Dermis blood vessel endothelial cell (primary cell): ENCODE measurements at places on chromosomes 4 and X.
A peak's percentile ranks its signal among the peaks of the same experiment; 100 is the strongest.

DNA sequence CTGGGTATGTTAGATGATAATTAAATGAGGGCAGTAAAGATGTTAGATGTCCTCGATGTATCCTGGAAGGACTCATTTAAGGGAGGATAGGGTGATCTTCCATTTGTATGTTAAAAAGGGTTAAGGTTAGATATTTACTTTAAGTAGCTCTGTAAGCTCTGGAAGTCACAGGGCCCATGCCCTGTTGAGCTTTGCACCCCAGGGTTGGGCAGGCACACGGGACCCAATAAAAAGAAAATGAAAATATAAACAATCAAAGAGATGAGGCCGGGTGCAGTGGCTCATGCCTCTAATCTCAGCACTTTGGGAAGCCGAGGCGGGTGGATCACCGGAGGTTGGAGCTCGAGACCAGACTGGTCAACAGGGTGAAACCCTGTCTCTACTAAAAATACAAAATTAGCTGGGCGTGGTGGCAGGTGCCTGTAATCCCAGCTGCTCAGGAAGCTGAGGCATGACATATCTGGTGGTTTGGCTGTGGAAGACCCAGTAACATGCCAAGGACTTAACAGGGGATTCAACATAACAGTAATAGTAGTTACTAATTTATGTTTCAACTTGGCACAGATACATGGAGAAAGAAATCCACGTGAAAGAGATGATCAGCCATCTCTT lies 16.9 kb upstream of the PHEX start:
- DNase-seq, result no peak

DNA sequence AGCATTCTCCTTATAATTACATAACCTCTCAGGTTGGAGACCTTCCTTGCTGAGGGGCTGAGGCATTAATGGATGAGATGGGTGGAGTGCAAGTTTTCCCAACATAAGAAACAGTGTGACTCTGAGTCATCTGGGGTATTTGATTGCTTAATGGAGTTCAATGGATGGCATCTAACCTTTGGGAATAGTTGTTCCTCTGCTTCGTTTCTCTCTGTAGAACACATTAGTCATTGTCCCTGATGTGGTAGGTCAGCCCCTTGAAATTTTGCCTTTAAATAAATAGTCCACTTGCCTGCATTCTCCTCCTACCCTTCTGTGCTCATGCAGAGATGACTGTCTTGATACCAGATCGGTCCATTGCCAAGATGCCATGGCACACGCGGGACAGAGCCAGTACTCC lies 38.6 kb downstream of the SLITRK2 start:
- DNase-seq, result no peak

- DNase-seq, result peak; percentile 10
Measured at GRCh38 chrX:53018627-53019026, 30.0 kb upstream of the GPR173 start.

DNA sequence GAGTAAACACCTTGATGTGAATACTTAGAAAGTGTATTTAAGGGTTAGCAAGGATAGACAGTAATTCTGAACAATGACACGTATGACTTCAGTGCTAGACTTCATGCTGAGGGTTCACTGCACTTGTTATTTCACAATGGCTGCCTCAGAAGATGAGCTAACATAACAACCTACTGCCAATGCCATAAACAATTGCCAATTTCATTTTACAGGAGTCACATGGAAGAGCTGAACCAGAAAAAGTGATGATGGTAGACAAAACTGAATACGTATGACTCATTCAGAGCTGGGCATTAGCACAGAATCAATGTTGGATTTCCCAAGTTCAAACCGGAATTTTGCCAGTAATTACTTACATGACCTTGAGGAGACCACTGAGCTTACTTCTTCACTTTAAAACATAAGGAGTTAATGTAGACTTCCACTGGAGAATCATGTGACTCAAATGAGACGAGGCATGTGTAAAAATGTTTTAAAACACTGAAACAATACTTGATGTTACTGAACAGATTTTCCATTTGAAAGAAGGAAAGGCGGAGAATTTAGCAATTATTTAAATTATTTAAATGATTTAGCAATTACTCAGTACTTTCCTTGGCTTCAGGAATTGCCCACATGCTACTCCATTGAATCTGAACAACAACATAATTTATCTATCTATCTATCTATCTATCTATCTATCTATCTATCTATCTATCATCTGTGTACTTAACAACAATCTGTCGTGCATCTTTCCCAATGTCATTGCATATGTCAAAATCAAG lies 868.5 kb upstream of the SLIT2 start:
- no peak for DNase-seq
